ENCODE measurements at places on chromosomes 7 and 10. TPM values are rescaled to one million over a fixed set of nuclear protein-coding genes. Genes with fewer than 3 reads are reported as not detected.

- DNase-seq, result no peak
These were observed 92.4 kb downstream of the HYCC1 start for GRCh38 chr7:22921386-22922086.

The SPDYE11 gene
- total RNA-seq, result not detected

DNA sequence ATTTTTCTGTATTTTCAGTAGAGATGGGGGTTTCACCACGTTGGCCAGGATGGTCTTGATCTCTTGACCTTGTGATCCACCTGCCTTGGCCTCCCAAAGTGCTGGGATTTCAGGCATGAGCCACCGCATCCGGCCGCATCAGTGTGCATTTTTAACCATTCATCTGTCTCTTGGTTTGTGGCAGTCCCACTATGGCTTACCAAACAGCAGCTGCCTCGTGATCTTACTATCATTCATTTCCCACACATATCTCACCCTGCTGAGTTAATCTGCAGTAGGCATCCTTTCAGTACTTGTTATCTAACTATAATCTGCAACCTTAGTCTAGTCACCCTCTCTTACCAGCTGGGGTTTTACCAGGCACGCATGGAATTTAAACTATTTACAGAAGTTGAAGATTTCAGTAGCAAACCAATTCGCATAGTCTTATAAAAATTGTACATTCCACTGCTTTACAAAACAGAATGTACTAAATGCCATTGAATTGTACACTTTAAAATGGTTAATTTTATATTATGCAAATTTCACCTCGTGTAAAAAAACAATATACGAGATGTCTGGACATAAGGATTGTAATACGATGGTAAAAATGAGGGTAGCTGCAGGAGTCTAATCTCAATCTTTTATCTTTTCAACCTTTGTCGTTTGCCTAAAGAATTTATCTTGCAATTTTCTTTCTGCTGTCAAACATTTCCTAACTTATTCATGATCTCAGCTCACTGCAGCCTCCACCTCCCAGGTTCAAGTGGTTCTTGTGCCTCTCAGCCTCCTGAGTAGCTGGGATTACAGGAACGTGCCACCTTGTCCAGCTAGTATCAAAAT lies 4.6 kb upstream of the TBC1D12 start:
- no peak for DNase-seq

DNA sequence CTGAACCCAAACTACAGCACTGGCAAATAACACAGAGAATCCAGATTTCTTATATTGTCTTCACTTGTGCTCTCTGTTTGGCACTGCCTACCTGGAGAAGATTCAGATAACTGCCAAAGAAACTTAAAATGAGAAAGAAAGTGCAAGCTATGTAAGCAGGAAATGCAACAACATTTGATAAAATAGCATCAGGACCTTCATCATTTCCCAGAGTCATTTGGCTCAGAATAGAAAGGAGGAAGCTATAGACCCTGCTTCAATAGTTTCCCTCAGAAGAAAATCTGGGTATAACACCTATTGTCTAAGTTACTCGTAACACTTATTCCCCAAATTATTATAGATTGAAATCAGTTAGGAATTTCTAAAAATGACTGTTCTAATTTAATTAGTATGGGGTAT lies 56.2 kb downstream of the CC2D2B start:
- DNase-seq, result no peak

The AOAH gene
- total RNA-seq, result 6.6 TPM

- peak; percentile 72 for DNase-seq
These were observed 153.0 kb upstream of the PDE1C start for GRCh38 chr7:32223071-32223650.

- no peak for DNase-seq
These were observed 64.4 kb upstream of the NANOS1 start for GRCh38 chr10:118965096-118965495.

The MYL10 gene
- not detected for total RNA-seq

DNA sequence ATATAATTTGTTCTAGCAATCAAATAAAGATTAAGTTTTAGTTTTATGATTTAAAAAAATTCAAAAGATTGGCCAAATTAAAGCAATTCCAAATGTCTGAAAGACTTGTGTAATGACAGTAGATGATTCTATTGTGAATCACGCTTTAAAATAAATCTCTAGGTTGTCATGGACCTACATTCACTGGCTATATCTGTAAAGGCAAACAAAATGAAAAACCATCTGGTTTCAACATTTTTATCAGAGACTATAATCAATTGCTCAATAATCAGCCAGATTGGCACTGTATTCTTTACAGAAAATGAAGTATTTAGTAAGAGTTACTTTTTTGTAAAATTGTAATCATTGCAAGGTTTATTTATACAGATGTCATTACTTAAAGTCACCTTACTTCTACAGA lies 60.7 kb downstream of the DGKB start:
- DNase-seq, result no peak

- no peak for DNase-seq
These were observed 110.4 kb downstream of the CAMK1D start for GRCh38 chr10:12459762-12460161.

DNA sequence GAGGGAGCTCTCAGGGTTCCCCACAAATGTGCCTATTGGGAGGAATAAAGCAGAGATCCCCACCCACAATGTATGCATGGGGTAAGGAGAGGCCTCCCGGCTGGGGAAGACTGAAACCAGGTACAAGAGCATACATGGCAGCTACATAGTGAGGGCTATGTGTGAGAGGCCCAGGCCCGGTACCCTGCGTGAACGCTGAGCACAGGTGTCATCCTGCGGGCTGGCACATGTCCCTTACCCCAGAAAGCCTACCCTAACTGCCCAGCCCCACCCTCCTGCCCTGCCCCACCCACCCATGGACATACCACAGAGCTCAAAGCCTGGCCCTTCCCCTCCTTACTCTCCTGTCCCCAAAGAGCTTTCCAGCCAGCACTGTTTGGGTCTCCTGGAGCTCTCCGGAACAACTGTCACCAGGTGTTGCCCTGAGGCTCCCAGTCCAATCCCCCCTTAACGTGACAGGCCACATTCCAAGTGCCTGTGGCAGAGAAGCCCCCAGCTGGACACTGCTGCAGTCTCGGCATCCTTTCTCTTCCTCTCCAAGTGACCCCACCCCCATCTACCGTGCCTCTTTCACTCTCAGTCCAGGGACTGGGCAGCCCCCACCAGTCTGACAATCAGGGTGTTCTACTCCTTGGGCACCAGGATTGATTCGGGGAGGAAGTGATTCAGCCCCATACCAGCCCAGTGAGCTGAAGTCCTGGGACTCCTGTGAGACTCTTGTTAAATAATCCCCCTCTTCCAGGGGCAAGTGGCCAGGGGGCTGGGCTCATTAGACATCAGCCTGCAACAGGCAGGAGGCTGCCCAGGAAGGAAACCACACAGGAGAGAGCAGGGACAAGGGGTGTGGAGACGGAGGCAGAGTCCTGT lies 19.6 kb downstream of the GRID1 start:
- DNase-seq, result no peak

GRCh38 chr10:46285966-46286620 lies 704 bp upstream of the ANTXRL start:
- no peak for DNase-seq

- DNase-seq, result no peak
These were observed 237.3 kb upstream of the AGK start for GRCh38 chr7:141313896-141314295.

The PSTK gene
- total RNA-seq, result 2.3 TPM

DNA sequence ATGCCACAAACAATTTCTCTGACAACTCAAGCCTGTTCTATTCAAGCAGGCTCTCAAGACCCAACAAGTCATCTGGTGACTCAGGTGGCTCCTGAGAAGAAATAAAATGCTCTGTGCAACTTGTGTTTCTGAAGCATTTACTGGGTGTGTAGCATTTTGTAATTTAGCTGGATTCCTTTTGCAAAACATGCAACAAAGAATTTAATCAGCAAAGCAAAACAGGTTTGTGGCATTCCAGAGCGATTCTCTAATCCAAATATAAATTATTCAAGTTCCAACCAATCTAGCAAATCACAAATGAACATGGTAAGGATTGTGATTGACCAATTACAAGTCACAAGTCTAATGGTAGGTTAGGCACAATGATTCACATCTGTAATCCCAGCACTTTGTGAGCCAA lies 39.8 kb upstream of the C10orf67 start:
- no peak for DNase-seq

DNA sequence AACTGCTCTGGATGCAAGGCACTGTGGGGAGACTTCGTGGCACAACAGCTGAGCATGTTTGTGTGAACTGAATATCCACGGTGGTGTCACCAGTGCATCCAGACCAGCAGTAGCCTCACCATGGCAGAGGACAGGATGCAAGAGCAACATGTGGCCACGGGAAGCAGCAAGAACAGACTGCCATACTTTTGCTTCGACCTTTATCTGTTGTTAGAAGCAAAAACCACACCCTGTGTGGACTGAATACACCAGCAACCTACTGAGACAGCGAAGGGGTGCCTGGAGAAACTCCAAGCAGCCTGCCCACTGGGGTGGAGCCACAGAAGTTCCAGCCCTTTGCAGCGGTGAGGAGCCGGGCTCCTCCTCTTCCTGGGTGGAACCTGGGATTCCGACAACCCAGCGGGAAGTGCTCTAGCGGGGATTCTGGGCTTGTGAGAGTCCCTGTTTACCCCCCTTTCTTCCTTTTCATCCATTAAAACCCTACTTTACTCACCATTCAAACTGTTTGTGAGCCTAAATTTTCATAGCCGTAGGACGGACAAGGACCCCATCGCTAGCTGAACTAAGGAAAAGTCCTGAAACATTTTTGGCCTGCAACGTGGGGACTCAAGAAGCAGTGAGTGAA lies 584.9 kb downstream of the GRM8 start:
- DNase-seq, result no peak

GRCh38 chr10:114444819-114445218 lies 40.5 kb upstream of the AFAP1L2 start:
- DNase-seq, result no peak

DNA sequence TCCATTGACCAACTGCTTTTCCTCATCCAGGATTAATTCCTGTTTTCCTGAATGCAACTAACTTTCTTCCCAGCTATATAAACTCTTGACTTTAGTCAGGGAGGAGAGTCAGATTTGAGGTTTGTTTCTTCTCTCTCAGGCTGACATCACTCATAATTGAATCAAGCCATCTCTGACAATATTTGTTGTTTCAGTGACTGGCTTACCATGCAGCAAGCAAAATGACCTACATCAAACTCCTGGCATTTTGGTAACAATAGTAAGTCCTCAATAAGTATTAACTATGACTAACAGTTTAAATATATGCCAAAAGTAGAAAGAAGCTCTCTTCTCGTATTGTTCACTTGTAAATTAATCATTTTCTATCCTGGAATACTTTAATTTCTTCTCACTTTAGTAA lies 625.7 kb upstream of the KCND2 start:
- no peak for DNase-seq

The WASHC2A gene
- total RNA-seq, result 35.3 TPM

DNA sequence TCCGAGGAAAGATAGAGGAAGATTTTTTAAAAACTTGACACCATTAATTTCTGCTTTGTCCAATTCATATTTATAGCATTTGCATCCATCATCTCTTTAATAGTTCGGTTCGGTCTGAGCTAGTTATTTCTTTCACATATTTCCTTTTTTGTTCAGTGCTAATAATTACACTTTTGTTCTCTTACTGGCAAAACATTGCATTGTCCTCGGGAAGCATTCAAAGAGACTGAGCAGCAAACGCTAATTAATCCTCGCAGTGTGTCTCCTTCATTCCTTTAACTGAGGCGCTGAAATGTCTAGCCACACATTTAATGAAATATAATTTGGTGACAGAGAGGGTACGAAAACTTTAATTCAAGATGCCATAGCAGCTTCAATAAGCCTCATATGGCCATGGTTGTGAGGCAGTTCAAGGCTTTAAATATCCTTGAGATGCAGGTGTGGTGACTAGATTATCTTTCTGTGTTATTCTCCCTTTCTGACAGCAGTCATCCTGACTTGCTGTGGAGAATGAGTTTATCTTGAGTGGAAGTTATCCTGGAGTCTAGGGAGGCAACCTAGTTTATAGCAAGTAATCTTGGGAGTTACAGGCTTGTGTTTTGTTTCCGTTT lies 431.4 kb downstream of the SDK1 start:
- DNase-seq, result no peak
